NCI-H345 (cell line): ENCODE measurements at places on chromosomes 2 and 18.

DNA sequence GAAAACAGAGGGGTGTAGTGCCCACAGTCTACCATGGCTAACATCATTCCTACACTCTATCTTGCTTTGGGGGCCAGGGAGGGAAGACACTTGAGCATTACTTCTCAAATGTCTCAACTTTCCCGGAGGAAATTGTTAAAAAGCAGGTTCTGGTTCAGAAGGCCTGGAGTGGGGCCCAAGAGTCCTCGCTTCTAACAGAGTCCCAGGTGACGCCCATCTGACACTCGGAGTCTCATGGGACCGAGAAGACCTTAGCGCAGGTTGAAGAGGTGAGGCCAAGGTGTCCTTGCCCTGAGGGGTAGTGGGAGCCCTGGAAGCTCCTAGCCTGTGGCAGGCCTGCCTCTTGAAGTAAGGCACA, 40.1 kb downstream of the ZFP36L2 start:
- no peak for DNase-seq

DNA sequence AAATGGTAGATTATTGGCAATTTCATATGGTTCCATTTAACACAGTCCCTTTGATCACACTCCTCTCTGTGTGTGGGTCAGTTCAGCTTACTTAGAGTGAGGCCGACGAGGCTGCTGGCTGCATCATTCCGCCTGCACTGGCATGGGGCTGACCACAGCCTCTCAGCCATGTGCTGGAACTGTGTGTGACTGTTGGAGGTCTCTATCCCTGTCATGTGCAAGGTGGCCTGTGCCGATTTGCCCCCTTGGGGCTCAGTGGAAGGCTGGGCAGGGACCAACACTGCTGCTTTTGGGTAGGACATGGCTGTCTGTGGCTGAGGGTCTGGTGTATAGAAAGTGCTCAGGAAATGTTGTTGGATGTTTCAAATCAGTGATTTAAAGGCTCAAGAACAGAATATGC, 454.0 kb upstream of the HS6ST1 start:
- no peak for DNase-seq

DNA sequence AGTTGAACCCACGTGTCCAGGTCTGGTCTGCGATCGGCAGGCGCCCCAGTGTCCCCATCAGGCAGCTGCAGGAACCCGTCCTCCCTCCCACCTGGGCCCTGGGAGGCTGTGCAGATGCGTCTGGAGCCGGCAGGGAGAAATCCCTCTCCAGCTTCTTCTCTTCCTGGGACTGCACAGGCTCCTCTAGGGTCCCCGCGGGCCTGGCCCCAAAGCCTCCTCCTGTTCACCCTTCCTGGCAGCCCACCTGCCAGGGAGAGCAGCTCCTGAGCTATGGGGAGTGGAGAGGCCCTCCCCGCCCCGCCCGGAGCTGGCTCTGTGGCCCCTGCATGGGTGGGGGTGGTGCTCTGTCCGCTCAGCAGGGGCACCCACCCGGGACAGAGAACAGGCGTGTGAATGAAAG, 179.2 kb upstream of the ALKAL2 start:
- no peak for DNase-seq

GRCh38 chr2:128642316-128642715, 323.6 kb upstream of the HS6ST1 start:
- DNase-seq, result no peak

DNA sequence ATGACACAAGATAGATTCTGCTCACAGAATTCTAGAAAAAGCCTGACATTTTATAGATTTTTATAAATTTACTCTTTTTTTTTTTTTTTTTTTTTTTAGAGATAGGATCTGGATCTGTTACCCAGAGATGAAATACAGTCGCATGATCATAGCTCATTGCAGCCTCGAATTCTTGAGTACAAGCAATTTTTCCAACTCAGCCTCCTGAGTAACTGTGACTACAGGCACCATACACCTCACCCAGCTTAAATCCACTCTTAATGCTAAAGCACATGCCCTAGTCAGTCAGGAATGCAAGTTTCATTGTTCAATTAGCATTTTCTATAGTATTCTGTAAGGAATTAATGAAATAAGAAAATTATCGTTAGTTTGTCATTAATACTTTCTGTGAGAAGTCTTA, 32.1 kb upstream of the WDR75 start:
- no peak for DNase-seq

GRCh38 chr18:73670524-73670923, 477.1 kb downstream of the FBXO15 start:
- no peak for DNase-seq

DNA sequence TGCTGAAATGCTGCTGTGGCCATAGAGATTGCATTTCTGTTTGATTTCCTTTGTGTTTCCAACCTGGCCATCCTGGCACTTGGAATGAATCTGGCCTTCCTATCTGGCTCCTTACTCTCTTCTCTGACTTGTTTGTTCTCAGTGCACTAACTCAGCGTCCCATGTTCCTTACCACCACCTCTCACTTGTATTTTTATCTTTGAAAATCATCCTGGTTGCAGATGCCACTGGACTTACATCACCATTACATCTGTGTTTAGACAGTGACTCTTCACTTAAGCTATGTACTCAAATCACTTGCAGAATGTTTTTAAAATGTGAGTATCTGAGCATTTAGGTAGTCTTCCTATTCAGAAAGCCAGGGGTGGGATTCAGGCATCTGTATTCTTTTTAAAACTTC, 239.5 kb downstream of the WDR7 start:
- no peak for DNase-seq

DNA sequence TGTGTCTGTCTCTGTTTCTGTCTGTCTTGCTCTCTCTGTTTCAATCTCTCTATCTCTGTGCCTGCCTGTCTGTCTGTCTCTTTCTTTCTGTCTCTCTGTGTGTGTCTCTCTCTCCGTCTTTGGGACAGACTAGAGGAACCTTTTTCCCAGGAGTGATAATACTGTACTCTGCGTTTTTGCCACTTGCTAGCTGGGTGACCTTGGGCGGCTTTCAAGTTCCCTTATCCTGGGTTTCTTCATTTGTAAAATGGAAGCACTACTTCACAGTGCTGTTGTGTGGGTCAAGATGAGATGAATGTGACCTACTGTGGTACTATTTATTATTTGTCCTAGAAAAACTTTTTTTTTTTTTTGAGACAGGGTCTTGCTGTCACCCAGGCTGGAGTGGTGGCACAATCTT, 42.4 kb downstream of the HPCAL1 start:
- no peak for DNase-seq

DNA sequence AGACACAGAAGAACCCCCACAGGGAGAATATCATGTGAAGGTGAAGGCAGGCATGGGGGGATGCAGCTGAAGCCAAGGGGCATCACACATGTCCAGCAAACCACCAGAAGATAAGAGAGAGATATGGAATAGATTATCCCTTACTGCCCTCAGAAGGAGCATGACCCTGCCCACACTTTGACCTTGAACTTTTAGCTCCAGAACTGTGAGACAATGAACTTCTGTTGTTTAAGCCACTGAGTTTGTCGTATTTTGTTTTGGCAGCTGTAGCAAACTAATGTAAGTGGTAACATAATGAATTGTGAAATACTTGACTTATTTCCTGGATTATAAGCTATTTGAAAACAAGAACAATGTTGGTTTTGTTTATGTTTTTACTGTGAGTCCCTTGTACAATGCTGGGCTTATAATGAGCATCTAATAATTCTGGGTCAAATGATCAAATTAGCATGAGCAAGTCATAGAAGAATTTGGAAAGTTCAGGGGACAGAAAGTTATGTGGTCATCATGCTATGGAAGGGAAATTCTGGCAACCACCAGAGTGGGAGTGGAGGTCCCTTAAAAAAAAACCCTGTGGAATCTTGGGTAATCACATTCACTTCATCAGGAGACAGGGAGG, 541.0 kb upstream of the KLHL29 start:
- DNase-seq, result no peak

GRCh38 chr2:45616658-45617411, 5.8 kb upstream of the SRBD1 start:
- DNase-seq, result no peak

DNA sequence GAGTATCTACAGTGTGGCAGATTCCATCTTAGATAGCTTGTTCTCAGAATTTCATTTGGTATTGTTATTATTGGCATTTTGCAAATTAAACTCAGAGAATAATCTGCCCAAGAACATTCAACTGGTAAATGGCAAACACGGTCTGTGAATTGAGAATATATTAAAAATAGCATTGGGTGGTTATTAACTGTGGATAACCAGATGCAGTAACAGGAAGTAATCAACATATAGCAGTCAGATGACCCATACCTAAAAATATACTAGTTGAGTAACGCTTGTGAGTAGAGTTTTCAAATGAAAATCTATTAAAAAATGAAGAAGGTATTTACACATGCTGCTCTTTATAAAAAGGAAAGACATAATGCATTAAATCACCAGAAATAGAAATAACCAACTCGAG, 129.5 kb downstream of the ZNF804A start:
- no peak for DNase-seq

- DNase-seq, result peak; percentile 75
Measured at GRCh38 chr18:35344736-35345459, 678 bp upstream of the ZNF24 start.

GRCh38 chr2:206814498-206814897, 49.1 kb downstream of the FASTKD2 start:
- DNase-seq, result no peak

- no peak for DNase-seq
Measured at GRCh38 chr2:170276056-170276455, 98.1 kb downstream of the MYO3B start.

- DNase-seq, result no peak
Measured at GRCh38 chr18:579238-579637, 942 bp upstream of the CETN1 start.

DNA sequence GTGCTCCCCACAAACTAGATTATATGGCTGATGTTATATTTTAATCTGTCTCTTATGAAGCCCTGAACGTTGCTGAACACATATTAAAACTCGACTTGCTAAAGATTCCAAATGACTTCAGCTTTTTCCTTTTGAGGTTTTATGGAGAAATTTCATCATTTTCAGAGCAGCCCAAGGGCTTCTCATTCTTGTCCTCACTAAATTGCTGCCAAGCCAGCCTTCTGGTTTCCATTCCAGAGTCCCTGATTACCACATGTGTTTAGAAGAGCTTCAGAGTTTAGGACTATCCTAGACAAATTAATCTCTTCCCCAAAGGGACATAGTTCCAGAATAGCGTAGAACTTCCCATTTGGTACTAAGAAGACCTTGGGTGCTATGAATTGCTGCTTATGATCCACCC, 77.8 kb upstream of the CCDC195 start:
- DNase-seq, result no peak

GRCh38 chr2:36663851-36664695, 32.4 kb upstream of the VIT start:
- DNase-seq, result peak; percentile 49

DNA sequence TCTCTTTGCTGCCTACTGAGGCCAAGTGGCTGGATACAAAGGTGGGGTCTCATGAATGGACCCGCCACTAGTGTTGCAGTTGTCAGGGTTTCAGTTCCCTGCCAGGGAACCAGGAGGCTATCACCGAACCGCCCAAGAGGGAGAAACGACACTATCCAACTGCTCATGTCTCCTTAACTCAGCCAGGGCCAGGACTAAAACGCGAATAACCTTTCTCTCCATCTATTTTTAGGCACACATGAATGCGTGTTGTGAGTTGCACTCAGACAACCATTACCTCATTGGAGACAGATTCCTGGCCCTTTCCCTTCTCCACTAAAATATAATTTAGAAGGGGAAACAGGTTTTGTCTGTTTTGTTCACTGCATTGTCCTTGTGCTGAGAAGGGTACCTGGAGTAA, 559.5 kb downstream of the SOCS6 start:
- DNase-seq, result no peak

- no peak for DNase-seq
Measured at GRCh38 chr2:231988179-231988866, 26.8 kb downstream of the DIS3L2 start.

DNA sequence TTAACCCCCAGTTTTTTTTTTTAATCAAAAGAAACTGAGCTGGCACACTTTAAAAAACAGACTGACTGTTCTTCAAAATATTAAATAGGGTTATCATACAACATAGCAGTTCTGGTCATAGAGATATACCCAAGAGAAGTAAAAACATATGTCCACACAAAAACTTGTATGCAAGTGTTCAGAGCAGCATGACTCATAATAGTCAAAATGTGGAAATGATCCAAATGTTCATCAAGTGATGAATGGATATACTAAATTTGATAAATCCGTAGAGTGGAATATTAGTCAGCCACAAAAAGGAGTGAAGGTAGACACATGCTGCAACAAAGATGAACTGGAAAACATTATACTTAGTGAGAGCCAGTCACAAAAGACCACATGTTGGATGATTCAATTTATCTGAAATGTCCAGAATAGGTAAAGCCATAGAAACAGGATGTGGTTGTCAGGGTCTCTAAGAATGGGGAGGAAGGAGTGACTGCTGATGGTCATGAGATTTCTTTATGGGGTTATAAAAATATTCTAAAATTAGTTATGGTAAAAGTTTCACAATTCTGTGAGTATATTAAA, 5.1 kb downstream of the SMIM21 start:
- DNase-seq, result no peak

DNA sequence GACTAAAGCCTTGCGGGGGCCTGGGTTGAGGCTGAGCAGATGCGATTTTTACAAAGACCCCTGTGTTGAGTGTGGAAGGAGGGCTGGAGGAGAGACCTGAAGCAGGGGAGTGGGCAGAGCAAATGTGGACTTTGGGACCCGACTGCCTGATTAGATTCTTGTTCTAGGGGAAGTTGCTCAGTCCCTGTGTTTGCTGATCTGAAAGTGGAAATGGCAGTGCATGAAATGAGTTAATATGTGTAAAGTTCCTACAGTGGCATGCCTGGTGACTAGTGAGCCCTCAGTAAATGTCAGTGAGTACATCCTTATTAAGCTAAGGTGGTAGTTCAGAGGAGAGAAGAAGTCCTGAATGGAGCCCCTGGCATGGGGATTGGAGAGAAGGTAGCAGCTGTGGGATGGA, 52.3 kb downstream of the ARMC9 start:
- no peak for DNase-seq

DNA sequence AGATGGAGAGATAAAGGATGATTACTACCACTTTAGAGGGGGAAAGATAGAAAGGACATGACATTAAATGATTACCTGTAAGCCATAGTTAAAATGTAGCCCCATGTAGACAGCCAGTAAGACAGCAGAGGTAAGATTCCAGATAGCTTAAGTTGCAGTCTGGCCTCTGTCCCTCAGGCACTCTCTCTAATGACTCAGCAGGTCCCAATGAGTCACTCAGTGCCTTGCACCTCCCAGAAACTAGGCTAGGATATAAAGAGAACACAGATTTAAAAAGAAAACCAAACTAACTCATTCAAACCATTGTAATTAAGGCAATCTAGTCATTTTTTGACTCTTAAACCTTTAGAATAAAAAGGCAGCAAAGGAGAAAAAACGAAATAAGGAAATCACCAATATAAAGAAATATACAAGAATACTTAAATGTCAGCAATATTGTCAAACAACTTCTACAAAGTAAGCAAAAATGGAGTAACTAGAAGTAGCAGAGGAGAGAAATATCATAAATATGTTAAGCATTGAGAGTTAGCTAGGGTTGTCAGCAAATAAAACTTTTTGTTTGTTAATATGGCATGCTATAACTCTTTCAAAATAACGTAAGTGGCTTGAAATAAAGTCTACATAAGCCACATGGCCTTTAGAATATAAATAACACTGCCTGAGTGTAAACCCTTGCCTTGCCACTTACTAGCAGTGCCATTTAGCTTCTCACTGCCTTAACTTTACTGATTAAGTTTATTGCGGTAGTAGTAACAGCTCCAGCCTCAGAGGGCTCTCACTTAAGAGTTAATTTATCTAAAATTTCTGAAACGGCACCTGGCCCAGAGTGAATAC, 48.5 kb downstream of the SOCS6 start:
- no peak for DNase-seq

- no peak for DNase-seq
Measured at GRCh38 chr2:12754643-12755042, 37.9 kb downstream of the TRIB2 start.

- no peak for DNase-seq
Measured at GRCh38 chr2:48912110-48912509, 156.6 kb upstream of the LHCGR start.
